ENCODE measurements at places on chromosomes 1 and 21.

DNA sequence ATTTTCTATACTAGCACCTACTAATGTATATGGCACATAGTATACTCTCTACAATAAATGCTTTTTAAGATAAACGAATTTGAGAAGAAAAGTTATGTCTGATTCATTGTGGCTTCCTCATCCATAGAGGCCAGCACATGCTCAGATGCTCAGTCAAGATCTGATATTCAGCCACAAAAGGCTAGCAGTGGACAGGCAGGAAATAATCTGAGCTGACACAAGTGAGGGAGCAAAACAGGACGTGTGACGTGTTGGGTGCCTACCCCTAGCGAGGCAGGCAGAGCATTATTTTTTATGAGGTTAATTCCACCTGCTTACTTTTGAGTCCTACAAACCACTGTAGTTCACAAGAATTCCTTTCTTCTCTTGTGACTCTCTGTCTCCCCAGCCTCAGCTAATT is 550.9 kb downstream of the SMYD3 start:
- DNase-seq = no peak

- DNase-seq = no peak
Observed at GRCh38 chr21:42505090-42505726, 8.4 kb upstream of the SLC37A1 start.

GRCh38 chr1:203765029-203765837 is at the start of gene LAX1:
Gene LAX1 (plus strand): TSS chr1:203765183. CDS start chr1:203765566, 383 bp downstream.
- DNase-seq = no peak

DNA sequence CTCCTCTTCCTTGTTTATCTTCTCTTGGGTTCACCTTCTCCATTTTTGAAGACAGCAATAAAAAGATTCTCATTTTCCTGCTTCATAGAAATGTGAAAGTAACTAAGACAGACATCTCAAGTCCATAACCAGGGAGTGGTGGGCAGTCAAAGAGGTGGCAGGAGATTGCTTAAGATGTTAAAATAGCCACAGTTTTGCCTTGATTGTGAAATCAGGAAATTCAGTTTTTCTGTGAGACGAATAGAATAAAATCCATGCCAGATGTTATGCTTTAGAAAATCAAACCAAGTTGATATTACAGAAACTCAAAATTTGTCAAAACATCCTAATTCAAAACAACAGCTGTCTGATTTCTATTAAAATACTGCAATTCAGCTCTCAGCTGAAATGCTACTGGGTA is 57.2 kb downstream of the TNN start:
- no peak for DNase-seq

DNA sequence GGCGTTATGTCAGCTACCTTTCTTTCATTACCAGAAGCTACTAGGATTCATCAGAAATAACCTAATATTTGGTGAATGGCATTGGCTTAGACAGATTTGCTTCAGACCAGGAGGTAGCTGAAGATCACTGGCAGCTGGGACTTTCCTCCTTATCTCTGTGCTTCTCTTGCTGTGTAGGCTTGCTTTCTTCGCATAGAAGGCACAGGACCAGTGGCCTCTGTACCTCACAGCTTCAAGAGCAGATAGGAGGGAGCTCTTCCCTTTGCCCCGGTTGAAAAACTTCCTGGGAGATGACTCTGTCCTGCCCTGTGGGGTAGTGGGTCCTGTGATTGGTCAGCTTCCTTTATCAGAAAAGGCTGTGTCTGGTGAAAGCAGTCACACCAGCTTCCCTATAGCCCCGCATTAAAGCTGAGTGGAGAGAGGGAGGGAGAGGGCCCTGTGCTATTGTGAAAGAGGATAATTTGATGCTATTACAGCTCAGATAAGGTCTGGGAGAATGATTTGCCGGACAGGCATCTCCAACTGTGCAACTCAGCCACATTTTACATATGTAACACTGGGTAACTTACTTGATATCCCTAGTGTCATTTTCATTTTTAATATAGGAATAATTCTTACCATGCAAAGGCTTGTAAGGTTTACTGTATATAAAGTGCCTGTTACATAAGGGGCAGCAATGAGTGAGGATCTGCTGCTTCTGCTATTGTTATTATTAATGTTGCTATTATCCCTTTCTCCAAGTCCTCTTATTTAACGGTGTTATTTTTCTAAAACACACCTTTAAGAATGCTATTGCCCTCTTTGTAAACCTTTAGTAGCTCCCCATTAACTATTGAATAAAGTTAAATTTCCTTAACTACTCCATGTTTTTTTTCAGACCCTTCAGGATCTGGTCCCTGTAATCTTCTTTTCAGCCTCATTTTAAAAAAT is 31.6 kb downstream of the OSBPL9 start:
- no peak for DNase-seq

Data from cortex of kidney (tissue), 1 donor.